CD4-positive, alpha-beta T cell treated with Interleukin-21 for 1 hour (primary cell): ENCODE measurements at places on chromosomes 11 and 22.

GRCh38 chr11:10294290-10294953 is 403 bp upstream of the SBF2 start:
- DNase-seq, result no peak

DNA sequence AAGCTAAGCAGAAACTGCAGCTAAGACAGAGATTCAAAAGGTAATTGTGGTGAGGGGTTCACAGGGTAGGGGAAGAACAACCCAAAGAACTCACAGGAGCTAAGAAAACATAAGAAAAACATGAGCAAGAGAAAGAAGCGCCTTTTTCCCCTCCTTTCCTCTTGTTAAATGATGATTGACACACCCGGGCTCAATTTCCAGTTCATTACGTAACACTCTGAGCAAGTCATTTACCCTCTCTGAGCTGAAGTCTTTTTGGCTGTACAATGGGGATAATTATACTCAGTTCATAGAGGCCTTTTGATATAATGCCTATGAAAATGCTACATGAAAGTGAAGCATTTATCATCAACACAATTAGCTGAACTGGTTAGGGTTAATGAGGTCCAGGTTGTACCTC is 17.2 kb downstream of the LRP4 start:
- DNase-seq, result no peak

DNA sequence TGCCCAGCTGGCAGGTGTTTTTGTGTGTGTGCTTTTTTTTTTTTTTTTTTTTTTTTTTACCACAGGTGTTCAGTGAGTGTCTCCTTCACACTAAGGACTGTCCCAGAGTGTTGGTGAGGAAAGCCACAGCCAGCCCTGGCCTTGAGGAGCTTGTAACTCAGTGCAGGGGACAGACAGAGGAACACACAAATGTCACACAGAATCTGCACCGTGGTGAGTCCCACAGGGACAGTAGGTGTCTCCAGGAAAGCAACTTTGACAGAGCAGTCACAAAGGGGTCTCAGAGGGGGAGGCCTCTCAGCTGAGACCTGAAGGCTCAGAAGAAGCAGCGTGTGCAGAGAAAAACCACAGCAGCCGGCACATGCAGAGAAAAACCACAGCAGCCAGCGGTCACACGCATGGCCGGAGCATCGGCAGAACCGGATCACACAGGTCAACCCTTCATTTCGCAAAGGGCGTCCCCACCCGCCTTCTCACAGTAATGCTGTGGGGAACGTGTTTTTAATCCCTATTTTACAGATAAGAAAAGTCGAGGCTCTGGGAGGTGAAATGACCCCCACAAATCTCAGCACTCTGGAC is 101.7 kb upstream of the PRR5 start:
- no peak for DNase-seq

- no peak for DNase-seq
These were observed 1486.7 kb downstream of the FAM181B start for GRCh38 chr11:81246941-81247340.

DNA sequence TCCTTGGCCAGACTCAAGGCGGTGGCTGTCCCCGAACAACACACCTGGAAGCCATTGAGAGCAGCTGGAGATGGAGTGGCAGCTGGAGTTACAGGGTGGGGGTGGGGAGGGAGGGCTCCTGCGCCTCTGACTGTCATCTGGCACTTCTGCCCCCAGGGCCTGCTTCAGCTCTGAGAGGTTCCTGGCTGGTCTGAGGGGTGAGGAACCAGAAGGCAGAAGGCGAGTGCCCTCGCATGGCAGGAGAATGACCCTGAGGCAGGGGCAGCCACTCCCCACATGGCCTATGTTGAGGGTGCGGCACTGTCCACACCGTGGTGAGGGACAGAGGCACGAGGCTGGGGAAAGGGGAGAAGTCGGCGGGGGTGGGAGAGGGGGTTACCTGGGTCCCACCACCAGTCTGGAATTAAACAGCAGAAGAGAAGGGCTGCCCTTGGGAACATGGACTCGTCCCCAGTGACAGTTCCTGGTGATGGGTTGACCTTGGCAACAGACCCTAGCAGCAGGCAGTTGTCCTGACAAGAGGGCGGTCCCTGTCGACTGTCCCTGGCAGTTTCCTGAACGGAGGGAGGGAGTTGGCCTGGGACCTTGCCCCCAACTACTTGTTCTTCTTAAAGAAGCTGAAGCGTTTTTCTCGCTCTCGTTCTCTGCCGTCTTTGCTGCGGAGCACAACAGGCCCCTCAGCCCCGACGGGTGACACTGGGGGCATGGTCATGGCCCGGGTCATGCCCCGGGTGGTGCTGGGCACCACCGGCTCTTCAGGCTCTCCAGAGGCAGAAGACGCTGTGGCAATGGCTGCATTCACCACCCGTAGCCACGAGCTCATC is 7.8 kb upstream of the RBM4B start:
- no peak for DNase-seq

GRCh38 chr11:47377571-47378009 is 757 bp downstream of the SPI1 start:
- no peak for DNase-seq
